ENCODE measurements at places on chromosomes 3 and 15.

DNA sequence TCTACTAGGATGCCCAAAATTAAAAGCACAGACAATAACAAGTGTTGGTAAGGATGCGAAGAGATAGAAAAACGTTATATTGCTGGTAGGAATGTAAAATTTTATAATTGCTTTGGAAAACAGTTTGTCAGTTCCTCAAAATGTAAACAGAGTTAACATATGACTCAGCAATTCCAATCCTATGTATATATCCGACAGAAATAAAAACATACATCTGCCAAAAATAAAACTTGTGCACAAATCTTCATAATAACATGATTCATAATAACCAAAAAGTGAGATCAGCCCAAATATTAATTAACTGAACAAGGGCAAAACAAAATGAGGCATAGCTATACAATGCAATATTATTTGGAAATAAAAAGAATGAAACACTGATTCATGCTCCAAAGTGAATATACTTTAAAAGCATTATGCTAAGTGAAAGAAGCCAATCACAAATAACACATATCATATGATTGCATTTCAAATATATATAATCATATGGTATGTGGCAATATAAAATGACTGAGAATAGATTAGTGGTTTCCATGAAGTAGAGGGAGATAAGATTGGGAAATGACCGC is 609.3 kb downstream of the IGSF11 start:
- DNase-seq = no peak

DNA sequence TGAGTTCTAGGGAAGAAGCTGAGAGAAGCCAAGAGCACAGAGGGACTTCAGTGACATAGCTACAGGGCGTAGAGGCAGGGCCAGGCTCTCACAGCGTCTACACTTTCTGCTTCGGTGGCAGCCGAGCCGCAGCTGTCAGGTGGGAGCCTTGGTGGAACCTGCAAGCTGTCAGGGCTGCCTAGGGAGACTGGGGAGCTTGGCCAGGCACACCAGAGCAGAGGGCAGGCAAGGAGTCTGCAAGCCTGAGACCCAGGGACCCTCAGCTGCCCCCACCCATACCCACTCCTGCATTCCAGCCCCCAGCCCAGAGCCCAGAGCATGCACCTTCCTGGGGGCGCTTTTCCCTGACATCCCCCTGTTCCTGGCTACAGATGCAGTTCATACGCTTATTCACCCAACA is 13.4 kb upstream of the KLF15 start:
- no peak for DNase-seq

DNA sequence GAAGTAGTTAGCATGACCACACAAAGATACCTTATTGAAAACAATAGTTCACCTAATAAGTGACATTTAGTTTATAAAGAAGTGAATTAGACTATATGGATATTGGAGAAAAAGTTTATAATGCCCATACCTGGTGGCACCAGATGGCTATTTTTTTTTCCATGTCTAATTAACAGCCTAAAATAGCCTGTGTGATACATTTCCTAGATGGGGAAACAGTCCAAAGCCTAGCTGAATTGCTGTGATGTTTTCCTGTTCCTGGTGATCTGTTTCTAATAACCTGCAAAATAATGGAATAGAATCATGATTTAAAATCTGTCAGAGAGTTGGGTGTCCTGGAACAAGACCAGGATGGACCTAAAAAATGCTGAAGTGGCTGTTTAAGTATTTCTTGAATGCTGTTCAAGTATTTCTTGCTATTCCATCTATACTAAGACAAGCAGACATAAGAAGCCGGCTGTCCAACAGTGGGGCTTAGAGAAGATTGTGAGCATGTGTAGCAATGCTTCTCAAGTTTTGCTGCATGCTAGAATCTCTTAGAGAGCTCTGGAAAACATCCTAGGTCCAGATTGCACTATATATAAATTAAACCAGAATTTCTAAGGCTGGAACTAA is 31.3 kb downstream of the LRRC3B start:
- DNase-seq = no peak

GRCh38 chr3:170752571-170753155 is 117.3 kb downstream of the RPL22L1 start:
- DNase-seq = no peak

DNA sequence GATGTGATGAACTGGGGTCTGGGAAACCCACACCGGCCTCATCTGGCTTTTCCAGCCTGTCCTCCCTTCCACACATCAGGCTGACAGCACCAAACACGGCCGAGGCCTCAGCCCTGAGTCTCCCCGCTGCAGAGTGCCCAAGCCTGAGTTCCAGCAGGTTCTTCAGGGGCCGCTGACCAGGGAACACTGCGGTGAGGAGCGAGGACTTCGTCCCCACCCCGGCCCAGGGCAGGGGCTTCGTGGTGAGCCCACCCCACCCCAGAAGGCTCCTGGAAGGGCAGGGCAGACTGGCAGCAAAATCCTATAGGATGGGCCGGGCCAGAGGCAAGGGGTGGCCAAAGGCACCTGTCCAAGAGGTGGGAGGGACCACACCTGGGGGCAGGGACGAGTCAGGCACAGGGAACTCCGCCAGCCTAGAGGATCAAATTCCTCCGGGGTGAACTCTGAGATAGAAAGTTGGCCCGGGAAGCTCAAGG is at the start of gene SLC51A:
SLC51A (plus strand) TSS at position 446 of the 476 bp plus-strand sequence. CDS start 179 bp downstream, outside the sequence.
- DNase-seq = no peak

DNA sequence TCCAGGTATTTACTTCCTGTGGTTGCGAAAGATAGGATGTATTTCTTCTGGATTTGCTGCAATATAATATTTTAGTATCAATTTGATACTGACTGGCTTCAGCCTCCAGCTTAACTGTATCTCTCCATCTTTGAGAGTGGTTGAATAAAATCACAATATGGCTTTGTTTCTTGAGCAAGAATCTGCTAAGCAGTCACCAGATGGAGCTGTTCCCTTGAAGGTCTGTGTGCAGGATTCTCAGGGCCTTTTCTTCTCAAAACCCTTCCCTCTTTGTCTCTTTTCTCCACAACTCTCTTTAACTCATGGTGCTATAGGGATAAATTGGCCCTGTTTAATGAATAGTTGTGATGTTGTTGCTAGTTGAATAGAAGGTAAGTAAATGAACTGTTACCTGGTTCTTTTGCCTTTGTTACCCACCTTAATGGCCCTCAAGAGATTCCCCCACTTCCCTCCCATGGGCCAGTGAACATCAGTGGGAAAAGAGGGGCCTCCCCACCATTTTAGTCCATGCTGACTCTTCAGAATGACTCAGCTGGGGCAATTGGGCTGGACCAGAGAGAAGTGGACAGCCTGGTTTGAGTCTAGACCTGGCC is 34.8 kb upstream of the RAB6B start:
- peak; percentile 86 for DNase-seq

GRCh38 chr3:124768812-124769211 is 38.6 kb downstream of the UMPS start:
- no peak for DNase-seq

GRCh38 chr3:56988458-56989168 is 71.9 kb upstream of the SPATA12 start:
- DNase-seq = peak; percentile 79

GRCh38 chr3:13120289-13120927 is 47.2 kb upstream of the IQSEC1 start:
- no peak for DNase-seq

GRCh38 chr15:90191794-90192509 is 9.2 kb upstream of the SEMA4B start:
- no peak for DNase-seq

DNA sequence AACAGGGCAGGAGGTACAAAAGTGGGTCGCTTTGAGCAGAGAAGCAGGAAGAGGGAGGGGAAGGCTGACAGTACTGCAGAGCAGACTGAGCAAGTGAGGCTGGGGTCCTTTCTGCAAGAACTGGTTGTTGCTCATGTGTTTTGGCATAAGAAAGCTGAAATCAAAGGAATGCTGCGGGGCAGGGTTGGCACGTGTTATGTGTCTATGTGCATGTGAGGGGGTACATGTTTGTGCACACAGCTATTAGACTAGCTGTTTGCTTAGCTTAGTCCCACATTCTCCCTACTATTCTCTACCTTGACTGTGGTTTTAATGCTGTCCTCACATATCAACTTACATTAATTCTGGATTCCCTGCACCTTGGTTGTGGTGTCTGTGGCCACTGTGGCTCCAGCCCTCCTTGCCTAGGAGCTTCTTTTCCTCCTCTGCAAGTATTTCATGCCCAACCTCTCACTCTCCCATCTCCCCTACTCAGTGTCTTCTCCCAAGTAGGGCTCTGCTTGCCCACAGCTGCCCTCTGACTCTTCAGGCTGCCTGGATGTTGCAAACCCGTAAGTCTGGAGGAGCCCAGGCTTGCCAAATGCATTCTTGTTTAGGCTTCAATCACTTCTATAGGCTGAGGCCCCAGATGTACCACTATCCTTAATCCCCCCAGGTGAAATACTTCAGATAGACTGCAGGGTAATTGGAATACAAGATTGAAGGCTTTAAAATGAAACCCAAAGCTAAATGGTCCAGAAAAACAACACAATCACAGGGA is 4.8 kb downstream of the TAGLN3 start:
- no peak for DNase-seq

GRCh38 chr3:48612309-48612708 is 2.9 kb upstream of the UQCRC1 start:
- DNase-seq = no peak

GRCh38 chr3:52062505-52062904 is 6.1 kb upstream of the DUSP7 start:
- DNase-seq = peak; percentile 94

GRCh38 chr3:157065201-157065600 is 94.7 kb downstream of the CCNL1 start:
- no peak for DNase-seq

DNA sequence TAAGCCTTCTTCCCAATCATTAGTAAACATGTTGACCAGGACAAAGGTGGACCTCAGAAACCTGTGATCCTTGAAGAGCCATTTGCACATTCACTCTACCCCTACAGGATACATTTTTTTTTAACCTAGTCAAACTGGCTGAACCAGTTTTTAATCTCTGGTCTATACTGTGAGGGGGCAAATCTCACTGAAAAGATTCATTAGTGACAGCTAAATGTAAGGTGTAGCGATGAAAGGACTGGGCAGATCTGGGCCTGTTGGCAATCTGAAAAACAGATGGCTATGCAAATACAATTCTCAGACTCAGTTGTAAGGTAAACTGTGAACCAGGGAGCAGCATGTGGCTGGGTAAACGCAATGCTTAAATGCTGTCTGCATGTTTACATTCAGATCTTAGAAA is 75.6 kb upstream of the SNTN start:
- DNase-seq = no peak

DNA sequence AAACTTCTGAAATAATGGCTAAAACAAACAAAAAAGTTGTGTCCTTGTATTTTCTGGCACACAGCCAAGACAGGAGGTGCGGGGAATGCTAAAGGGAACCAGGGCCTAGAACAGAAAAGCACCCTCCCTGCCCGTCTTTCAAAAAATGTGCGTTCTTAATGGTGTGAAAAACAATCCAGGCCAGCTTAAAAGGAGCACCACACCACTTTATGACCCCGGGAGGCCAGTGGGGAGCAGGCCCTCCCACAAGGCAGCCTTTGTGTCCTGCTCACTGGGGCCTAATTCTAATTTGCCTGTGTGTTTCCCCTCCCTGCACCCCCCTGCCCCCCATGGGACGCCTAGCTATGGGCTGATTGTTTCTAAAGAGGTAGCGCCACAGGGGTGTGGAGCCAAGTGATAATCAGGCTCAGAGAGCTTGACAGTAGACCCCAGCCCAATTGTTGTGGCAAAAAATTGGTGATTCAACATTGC is 181.4 kb downstream of the GREM1 start:
- no peak for DNase-seq

DNA sequence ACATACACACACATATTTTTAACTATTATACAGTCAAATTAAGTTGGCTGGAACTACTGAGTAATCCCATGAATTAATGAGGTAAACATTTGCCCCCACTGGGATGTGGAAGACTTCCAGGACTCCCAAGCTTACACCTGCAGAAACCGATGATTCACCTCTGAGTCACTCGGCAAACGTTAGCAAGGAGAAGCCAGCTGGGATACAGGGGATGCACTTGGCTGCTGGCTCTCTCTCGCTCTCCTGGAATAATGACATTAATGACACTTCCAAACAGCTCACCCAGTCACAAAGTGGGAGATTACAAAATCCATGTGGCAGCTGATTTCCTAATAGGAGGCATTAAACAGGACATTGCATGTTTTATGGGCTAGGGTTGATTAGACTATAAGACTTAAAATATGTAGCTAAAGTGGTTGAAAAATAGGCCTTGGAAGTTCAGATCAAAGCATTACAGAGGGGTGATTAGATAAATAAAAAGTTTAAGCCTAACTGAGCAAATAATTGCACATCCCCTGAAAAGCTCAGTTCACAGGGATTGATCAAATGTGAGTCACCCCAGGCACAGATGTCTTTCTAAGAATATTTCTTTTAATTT is 500.9 kb downstream of the SOX2 start:
- DNase-seq = peak; percentile 97

- DNase-seq = peak; percentile 39
Observed at GRCh38 chr3:48684480-48685143, 1.1 kb downstream of the NCKIPSD start.

GRCh38 chr3:141379250-141379966 is 11.1 kb downstream of the ZBTB38 start:
- DNase-seq = no peak

GRCh38 chr3:36561601-36562000 is 181.3 kb downstream of the STAC start:
- DNase-seq = no peak

All from fibroblast of mammary gland (primary cell).